D721Med (cell line): ENCODE measurements at places on chromosomes 6 and 20.

GRCh38 chr6:128307671-128308070, 212.7 kb downstream of the PTPRK start:
- no peak for DNase-seq

- no peak for DNase-seq
These were observed 40.2 kb downstream of the INSM1 start for GRCh38 chr20:20407891-20408805.

DNA sequence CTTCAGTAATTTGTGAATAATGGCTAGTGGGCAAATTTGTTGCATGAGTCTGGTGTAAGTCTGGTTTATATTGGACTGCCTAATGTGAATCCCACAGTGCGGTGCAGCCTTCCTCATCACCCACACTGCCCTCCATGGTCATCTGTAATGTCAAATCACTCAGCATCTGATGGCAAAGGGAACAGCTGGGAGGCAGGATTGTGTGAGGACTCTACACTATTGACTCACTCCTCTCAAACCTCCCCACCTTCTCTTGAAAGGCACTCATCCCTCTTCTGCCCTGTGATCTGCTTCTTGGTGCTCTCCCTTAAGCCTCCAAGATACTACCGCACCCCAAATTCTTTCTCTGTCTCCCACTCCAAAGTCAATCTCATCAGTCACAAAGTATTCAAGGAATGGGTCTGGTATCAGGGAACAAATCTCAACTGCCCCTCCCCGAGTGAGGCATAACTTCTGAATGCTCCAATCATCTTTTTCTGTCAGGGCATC, 146.0 kb upstream of the BEND6 start:
- no peak for DNase-seq

GRCh38 chr20:4667371-4667773, 54.3 kb upstream of the PRND start:
- DNase-seq = no peak

GRCh38 chr6:128918886-128919285, 35.9 kb downstream of the LAMA2 start:
- DNase-seq = no peak

DNA sequence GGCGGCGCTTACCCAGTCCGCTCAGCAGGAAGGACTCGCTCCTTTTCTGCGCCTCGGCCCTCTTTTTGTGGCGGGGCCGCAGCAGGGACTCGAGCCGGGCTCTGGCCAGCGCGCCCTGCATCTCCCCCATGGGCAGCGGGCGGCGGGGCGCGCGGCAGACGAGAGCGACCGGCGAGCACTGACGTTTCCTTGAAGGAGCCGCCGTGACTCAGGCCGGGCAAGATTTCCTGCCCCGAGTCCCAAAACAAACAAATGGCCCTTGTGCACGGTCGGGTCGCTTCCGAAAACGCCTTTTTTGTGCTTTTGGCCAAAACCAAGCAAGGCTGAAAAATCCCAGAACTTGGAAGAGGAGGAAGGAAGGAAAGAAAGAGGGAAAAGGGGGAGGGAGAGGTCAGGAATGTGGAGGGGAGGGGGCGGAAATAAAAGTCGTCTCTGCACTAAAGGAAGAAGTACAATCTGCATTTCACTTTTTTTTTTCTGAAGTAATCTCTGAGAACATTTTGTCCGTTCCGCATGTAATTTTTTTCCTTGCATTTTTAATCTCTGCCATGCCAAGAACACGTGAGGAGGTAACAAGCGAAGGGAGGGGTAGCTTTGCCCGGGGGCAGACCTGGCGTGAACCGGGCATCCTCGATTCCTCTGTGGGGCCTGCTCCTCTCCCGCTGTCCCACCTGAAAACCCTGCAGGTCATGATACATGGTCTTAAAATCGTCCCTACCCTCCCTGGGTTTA, 123.3 kb upstream of the SLC2A12 start:
- DNase-seq = no peak

GRCh38 chr6:163543321-163543720, 128.8 kb downstream of the QKI start:
- DNase-seq = no peak

DNA sequence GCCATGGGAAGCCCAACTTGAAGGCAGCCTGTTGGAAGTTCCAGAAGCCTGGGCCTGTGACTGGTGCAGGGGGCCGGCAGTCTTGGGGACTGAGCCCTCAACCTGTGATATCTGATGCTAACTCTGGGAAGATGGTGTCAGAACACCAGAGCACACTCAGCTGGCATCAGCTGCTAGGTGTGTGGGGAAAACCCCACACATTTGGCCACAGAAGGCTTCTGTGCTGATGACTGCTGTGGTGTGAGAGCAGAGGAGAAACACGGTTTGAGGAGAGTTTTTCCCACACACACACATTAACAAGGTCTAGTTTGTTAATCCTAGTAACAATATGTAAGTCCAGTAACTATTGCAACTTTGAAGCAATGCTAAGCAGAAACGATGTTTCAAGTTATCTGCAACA, 78.0 kb downstream of the PSMB1 start:
- DNase-seq = no peak

- DNase-seq = no peak
These were observed 39.5 kb downstream of the CITED2 start for GRCh38 chr6:139334806-139335446.

DNA sequence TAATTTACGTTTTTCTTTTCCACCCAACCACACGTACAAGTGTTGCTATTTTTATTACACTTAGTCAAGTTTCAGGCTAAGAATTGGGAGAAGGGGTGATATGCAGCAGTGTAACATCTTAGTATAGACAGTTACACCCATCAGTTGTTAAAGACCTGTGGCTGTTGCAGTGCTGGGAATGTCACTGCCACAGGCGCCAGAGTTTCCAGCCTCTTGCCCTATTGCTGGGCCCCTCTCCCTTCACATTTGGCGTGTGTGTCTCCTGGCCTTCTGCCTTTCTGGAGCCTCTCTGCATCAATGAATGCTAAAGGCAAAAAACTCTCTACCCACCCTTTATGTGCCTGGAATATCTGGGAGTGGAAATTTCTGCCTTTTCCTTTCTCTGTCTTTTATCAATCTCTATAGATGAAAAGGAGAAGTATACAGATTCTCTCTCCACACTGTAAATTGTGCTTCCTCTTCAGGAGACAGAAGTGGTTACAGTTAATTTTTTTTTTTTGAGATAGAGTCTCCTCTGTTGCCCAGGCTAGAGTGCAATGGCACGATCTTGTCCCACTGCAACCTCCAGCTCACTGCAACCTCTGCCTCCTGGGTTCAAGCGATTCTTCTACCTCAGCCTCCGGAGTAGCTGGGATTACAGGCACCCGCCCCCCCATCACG, 73.0 kb downstream of the TIAM2 start:
- no peak for DNase-seq

DNA sequence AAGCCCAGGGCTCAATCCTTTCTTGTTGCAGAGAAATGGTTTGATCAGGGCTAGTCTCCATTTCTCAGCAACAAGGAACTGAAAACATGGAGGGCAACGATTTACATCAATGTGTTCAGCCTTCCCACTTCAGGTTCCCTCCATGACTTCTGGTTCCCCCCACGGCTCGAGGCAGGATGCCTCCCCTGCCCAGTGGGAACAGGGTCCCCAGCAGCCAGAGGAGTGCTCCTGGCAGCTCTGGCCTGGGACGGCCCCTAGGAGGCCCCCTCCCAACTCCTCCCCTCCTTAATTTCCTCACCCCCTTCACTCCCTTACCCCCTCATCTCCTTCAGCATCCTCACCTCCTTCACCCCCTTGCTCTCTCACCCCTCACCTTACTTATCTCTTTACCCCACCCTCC, 283.8 kb downstream of the CDC5L start:
- DNase-seq = no peak

DNA sequence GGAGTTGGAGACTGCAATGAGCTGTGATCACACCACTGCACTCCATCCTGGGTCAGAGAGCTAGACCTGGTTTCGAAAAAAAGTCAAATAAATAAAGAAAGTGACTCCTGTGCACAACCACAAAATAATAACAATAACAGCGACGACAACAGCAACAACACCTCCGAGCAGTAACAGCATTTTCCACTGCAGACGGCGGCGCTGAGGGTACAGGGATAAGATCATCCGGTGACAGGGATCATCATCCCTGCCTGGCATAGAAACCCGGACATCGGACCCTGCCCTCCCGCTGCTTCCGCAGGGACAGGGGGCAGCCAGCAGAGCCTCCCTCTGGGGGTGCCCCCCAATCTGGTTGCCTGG, 11.5 kb downstream of the SRXN1 start:
- no peak for DNase-seq

- no peak for DNase-seq
These were observed 32.1 kb downstream of the DAAM2 start for GRCh38 chr6:39824030-39824926.

DNA sequence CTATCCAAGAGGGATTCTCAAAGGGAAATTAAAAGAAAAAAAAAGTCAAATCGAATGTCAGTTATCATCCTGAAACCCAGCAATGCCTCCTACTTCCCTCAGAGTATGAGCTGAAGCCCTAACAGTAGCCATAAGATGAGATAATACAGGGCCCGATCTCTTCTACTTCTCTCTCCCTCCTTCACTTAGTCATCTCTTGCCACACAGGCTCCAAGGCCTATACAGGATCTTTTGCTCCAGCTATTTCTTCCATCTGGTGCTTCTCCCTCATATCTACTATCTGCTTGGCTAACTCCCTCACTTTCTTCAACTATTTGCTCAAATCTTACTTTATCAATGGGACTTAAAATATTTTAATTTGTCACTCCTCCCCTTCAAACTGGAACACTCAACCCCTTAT, 215.3 kb downstream of the RNGTT start:
- no peak for DNase-seq

DNA sequence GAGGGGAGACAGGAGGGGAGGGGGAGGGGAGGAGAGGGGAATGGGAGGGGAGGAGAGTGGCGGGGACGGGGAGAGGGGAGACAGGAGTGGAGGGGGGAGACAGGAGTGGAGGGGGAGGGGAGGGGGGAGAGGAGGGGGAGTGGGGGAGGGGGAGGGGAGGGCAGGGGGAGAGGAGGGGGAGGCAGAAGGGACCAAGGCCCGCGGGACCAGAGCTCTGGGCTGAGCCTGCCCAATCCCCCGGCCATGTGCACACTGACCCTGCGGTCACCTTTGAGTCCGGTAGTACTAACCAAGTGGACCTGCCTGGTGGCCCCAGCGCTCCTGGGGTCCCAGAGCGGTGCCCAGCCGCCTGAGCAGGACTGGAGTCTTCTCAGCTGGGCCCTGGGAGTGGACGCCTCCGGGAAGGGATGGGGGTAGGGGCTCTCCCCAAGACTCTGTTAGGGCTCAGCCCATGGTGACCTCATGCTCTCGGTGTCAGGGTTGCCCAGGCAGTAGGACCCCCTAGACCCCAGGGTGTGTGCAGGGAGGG, 471 bp upstream of the KCNQ2 start:
- DNase-seq = no peak

- DNase-seq = no peak
These were observed 65.3 kb downstream of the MKKS start for GRCh38 chr20:10368702-10369041.

- no peak for DNase-seq
These were observed 896.7 kb upstream of the MAP3K7 start for GRCh38 chr6:91483415-91484105.

DNA sequence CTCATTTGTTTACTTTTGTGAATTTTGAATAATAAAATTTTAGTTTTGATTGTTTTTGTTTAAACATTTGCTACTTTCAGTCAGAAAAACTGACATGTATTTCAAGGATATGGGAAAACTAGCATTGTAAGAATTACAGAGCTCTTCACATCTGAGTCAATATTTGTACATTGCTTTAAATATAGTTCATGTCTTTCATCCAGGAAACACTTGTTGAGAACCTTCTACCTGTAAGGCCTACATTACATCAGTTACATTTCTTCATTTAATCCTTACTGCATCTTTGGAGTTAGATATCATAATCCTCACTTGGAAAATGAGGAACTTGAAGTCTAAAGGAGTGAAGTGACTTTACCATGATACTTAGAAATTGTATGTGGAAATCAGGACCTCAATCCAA, 242.9 kb downstream of the KCNQ5 start:
- DNase-seq = no peak

DNA sequence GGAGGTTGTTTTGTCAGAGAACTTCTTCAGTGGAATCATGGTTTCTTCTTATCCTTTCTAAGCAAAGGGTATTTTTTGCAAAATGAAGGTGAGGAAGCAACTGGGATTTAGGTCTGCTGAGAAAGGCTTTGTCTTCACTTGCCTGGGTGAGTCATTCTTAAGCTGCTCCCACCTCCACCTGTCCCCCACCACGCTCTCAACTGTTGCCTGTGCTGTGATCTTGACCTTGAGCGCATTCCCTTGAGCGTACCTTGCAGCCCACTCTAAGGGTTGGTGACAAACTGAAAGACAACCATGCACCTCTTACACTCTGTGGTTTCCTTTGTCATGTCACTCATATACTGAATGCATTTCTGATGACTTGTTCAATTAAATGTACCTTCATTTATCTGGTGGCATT, 641.1 kb downstream of the RNF144B start:
- DNase-seq = no peak

DNA sequence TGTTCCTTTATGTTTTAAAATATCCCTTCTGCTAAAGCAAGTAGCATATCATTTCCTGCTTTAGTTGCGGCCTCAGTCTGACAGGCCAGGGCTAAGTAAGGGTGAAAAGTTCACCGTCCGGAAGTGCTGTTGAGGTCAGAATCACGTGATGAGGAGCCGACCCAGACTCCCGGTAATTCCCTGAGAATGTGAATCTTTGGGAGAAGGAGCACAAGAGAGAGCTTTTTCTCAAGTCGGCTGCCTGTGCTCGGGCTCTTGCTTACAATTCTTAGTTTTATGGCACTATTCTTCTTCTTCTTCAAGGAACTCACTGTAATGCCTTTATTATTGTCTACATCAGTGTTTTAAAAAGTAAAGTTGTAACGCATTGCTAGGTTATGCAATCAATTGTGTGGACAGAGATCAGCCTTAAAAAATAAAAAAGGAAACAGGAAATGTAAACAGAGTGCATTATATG, 309.3 kb downstream of the PRL start:
- no peak for DNase-seq

- no peak for DNase-seq
These were observed 4.2 kb downstream of the AKIRIN2 start for GRCh38 chr6:87697581-87698546.

GRCh38 chr6:118877806-118878205, 16.1 kb upstream of the ASF1A start:
- DNase-seq = no peak

- DNase-seq = no peak
These were observed 188.5 kb upstream of the PMEPA1 start for GRCh38 chr20:57898332-57898731.

GRCh38 chr6:7224731-7225130, 88.3 kb downstream of the SSR1 start:
- no peak for DNase-seq

DNA sequence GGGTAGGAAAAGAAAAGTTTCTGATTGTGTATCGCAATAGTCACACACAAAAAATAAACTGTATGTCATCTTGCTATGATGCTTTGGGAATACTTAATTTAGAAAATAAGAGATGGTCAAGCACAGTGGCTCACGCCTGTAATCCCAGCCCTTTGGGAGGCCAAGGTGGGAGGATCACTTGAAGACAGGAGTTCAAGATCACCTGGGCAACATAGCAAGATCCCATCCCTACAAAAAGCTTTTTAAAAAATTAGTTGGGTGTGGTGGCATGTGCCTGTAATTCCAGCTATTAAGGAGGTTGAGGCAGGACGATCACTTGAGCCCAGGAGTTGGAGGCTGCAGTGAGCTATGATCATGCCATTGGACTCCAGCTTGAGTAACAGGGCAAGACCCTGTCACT, 27.6 kb downstream of the MAP7 start:
- no peak for DNase-seq
